AG04449 (cell line): ENCODE measurements at places on chromosomes 13 and 19.

DNA sequence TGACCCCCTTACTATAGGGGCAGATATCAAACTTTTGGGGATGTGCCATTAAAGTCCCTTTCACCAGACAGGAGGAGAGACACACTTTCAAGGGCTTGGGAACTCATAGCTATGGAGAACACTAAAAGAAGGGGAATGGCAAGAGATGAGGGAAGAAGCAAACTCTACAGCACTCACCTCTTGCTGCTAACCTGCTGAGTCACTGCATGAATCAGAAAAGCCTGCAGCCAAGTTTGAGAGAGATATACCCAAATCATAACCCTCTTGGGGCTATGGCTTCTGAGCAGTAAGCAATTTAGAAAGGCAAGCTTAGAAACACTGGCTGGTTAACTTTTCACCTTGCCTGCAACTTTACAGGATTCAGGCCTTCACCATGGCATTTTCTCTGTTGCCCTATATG, 1028.0 kb downstream of the UQCRFS1 start:
- no peak for DNase-seq

DNA sequence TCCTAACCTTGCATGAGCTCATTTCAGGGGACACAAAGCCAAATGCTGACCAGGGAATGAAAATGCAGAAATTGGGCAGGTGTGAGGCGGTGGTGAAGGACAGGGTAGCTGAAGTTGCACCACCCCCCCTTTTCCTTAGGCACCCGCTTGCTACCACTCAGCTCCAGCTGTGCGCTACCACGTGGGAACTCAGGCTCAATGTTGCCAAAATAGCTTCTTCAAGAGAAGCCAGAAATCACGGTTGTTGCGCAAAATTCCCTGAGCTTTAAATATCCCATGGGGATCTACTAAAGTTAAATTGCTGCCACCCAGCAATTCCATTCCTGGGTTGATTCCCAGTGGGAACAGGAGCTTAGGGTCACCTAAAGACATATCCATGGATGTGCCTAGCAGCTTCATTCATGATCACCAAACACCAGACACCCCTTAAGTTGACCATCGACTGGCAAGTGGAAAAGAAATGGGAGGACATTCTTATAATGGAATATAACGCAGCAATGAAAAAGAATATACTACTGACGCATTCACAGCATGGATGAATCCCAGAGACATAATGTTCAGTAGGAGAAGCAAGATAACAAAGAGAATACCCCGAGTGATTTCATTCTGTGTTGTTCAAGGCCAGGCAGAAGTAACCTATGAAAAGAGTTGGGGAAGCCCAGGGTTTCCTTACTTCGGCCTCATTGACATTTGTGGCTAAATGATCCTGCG, 12.8 kb upstream of the ADGRL1 start:
- no peak for DNase-seq

- no peak for DNase-seq
These were observed at the start of gene NRTN for GRCh38 chr19:5804516-5805461. TSS of gene NRTN (plus strand) at chr19:5805067. CDS start at chr19:5824166, 19,099 bp downstream.

DNA sequence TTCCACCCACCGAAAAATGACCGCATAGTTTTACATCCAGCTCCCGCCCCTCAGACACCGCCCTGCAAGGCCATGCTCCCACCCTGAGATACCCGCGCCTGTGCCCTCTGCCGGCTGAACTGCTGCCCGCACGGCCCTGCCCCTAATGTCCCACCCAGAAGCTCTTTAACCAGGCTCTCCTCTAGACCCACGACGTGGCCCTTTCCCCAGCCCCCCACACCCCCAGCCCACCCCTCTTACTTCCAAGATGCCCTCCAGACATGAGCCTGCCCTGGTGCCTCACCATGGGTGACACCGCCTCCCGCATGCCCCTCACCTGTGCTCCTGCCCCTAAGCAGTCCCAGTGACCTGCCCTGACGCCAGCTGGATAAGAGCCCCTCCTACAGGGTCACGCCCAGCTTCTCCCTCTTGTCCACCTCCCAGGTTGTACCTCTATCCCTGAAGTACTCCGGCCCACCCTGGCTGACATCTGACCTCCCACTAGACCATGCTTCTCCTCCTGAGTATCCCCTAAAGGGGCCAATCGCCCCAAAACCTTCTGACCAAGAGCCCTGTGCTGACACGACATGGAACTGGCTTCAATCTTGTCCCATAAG, 51.2 kb downstream of the COLGALT1 start:
- no peak for DNase-seq

DNA sequence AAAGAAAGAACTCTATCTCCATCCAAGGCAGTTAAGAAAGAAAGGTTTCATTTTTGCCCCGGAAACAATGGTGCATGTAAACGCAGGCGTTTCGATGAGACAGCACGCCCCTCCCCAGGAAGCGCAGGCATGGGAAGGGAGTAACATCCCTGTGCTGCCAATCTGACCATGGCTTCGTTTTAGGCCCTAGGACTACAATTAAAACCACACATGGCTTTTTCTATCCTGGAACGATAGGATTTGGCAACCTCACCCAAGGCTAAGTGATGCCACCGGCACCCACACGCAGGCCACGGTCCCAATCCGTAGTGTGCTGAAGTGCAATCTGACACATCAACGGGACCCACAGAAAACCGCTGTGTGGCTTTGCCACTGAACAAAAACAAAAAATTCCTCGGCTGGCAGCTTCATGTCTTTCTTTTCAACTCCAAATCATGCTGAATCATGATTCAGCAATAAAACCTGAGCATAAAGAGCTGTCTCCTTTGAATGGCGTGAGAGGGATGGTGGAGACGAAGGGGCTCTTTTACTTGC, 24.2 kb downstream of the RANBP3 start:
- DNase-seq = no peak

GRCh38 chr13:112001571-112001970, 65.4 kb upstream of the SOX1 start:
- no peak for DNase-seq

DNA sequence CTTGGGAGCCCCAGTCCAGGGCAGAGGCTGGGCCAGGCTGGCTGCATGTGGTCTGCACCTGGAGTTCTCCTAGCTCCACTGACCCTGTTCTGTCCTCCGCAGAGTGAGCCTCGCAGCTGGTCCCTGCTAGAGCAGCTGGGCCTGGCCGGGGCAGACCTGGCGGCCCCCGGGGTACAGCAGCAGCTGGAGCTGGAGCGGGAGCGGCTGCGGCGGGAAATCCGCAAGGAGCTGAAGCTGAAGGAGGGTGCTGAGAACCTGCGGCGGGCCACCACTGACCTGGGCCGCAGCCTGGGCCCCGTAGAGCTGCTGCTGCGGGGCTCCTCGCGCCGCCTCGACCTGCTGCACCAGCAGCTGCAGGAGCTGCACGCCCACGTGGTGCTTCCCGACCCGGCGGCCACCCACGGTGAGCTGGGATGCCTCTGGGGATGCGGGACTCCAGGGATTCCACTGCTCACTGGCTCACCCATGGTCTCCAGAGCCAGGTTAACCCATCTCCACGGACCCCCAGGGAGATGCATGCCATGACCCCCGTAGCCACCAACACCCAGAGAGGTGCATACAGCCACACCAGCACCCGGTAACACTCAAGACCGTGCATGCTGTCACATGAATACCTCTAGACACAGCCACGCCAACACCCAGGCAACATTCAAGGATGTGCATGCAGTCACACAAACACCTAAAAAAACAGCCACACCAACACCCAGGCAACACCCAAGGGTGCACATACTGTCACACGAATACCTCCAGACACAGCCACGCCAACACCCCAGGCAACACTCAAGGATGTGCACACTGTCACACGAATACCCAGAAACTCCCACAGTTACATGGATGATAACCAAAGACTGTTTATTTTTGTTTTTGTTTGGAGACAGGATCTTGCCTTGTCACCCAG, 8.2 kb downstream of the PKN1 start:
- DNase-seq = no peak

DNA sequence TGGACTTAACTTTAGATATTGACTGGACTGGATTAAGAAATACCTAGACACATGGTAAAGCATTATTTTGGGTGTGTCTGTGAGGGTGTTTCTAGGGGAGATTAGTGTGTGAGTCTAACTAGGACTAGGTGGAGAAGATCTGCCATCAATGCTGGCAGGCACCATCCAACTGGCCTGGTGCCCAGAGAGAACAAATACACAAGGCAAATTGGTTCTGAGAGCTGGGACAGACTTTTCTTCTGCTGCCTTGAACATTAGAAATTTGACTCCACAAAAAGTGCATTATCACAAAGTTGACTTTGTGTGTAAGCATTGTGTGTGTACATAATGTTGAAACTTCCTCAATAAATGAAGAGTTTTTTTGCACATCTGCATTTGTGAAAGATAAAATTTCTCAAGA, 522.1 kb downstream of the SUCLA2 start:
- DNase-seq = no peak

DNA sequence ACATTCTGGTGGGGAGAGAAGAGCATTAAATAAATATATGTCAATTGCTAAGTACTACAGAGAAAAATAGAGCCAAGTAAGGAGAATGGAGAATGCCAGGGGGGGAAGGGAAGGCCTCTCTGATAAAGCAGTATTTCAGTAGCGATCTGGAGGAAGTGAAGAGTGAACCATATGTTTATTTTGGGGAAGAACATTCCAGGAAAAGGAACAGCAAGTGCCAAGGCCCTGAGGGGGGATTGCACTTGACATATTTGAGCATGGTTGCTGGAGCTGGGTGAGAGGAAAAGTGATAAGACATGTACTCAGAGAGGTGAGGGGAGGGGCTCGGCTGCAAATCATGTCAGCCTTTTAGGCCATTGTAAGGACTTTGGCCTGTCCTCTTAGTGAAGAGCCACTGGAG, 30.4 kb downstream of the WDR87 start:
- DNase-seq = no peak

GRCh38 chr13:77732287-77732686, 34.8 kb downstream of the SLAIN1 start:
- DNase-seq = no peak

- DNase-seq = no peak
These were observed 277.5 kb upstream of the SOX1 start for GRCh38 chr13:111789420-111789819.

- no peak for DNase-seq
These were observed 2859.0 kb upstream of the PCDH20 start for GRCh38 chr13:64274481-64275217.

DNA sequence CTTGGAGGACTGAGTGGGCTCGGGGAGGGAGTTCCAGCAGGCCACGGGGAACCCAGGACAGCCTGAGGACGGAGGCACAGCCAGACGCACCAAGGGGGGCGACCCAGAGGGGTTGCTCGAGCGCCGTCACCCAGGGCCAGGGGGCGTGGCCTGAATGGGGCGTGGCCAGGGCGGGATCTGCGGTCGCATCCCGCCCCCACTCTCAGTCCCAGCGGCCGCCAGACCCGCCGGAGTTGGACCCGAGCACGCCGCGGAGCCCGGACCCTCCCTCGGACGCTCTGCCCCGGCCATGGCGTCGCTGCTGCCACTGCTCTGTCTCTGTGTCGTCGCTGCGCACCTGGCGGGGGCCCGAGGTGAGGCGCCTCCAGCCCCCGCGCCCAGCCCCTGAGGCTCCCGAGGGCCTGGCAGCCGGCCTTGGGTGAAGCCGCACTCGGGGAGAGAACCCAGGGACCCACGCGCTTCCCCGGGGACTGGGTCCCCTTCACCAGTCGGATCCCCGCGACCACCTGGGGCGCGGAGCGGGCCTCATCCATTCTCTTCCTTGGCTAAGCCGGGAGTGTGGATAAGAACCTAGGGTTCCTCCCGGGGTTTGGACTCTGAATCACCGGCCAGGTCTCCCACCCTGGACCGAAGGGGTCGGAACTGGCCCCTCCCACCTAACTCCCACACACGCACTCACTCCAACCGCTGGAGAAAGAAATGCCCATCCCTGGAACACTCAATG, at the start of gene CILP2:
TSS of gene CILP2 (plus strand) at position 205 of the 724 bp plus-strand sequence. CDS start at position 290, 85 bp downstream.
- DNase-seq = no peak

DNA sequence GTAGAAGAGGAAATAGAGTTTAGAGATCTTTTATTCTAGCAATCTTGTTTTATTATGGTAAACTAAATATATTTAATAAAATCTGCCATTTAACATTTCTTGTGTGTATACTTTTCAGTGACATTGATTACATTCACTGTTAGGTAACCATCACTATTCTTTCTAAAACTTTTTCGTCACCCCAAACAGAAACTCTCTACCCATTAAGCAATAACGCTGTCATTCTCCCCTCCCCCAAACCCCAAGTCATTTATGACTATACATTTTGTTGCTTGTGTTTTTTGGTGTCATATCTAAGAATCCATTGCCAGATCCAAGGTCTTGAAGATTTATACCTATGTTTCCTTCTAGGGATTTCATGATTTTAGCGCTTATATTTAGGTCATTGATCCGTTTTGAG, 10.6 kb downstream of the URI1 start:
- no peak for DNase-seq

DNA sequence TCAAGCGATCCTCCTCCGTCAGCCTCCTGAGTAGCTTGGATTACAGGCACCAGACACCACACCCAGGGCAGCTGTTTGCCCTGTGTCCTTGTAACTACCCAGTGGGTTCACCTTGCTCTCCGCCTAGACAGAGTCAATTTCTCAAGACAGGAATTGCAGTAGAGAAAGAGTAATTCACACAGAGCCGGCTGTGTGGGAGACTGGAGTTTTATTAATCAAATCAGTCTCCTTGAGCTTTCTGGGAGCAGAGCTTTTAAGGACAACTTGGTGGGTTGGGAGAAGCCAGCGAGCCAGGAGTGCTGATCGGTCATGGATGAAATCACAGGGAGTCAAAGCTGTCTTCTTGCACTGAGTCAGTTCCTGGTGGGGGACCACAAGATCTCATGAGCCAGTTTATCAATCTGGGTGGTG, 20.6 kb upstream of the ADGRE1 start:
- no peak for DNase-seq

- DNase-seq = no peak
These were observed 162.6 kb downstream of the TEX29 start for GRCh38 chr13:111482806-111483620.

DNA sequence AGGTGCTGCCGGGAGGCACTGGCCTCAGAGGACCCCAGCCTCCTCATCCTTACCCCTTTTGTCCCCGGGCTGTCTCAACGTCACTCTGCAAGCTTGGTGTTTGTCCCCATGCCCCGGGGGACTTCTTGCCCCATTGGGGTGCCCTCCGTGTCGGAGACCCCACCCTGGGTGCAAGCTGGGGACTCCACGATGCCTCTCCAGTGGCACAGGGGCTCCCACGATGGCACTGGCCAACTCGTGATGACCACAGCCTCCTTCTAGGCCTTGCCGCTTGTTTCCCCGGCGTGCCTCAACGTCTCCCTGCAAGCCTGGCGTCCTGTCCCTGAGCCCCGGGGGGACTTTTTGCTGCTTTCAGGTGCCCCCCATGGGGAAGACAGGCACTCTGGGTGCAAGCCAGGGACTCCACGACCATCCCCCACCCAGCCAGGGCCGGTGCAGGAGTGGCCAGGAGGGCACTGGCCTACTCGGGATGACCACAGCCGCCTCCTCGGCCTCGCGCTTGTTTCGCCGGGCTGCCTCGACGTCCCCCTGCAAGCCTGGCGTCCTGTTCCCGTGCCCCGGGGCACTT, 237.0 kb downstream of the TUBA3C start:
- no peak for DNase-seq

DNA sequence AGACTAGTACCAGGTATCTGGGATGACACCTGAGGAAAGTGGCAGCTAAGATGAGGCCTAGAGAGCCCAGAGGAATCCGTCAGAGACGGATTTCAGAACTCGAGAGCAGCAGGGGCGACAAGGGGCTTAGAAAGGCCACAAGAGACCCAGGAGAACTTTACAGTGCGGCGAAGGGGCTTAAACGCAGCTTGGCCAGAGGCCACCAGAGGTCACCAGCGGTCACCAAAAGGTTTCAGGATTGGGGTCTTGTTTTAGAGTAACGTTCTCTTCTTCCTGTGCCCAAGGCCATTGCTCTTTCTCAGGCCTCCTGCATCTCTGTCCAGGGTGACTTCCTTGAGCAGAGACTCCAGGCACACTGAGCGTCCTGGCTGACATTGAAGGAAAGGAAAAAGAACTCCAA, 2.2 kb downstream of the ZSCAN22 start:
- DNase-seq = no peak
